CD4-positive, alpha-beta memory T cell (primary cell): ENCODE measurements at places on chromosomes 7 and 10. TPM values are rescaled to one million over a fixed set of nuclear protein-coding genes. Genes with fewer than 3 reads are reported as not detected.

The TRPV5 gene
- not detected for total RNA-seq

DNA sequence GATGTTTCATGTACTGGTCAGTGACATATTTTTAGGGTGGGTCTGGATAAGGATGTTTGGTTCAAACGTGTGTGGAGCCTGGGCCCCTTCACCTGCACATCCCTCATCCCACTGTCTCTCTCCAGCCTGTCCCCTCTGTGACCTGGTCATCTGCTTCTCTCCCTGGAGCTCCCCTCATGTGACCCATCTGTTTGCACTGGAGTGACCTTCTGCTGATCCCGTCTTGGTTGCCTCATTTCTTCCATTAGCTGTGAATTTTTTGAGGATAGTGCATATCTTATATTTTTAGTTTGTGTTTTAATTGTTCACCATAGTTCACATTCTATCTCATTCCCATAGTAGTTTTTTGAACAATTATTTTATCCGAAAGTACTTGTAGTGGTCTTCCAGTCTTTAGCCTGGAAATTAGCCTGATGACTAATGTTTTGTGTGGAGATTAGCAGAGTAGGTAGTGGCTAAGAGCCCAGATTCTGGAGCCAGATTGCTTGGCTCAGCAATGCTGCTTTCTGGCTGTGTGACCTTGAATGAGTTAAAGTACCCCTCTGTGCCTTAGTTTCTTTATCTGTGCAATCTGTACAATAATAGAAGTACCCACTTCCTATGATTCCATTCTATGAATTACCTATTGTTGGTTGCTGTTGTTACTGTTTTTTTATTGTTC lies 224.5 kb downstream of the LRMDA start:
- no peak for DNase-seq

The CUZD1 gene
- total RNA-seq, result 3.8 TPM

DNA sequence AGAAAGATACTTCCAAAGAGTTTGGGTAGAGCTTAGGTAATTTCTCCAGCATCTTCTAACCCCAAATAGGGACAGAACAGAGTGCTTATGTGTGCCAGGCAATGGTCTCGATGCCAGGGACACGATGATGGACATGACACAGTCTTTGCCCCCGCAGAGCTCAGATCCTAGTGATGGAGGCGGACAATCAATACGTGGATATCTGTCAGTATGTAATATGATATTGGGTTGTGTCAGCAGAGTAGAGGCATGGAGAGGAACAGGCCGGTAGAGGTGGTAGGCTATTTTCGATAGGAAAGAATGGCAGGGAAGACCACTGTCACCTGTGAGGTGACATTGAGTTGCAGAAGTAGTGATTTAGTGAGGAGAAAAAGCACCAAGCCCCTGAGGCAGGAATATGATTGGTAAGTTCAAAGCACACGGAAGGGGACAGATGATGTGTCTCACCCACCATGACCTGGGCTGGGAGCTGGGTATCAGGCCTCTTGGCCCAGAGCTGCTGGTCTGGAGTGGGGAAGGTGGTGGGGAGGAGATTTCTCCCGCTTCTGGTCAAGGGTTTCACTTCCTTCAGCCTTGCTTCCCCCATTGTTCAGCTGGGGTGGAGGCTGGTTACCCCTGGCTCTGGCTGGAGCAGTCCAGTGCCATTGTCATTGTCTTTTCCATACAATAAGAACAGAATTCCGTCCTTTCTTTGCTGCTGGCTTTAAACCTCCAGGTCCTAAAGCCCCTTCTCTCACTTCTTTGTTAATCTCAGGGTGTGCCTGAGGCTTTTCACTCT lies 36.0 kb upstream of the SRGN start:
- DNase-seq, result no peak

GRCh38 chr10:5976512-5977470 lies 552 bp downstream of the IL15RA start:
- DNase-seq, result peak; percentile 38

DNA sequence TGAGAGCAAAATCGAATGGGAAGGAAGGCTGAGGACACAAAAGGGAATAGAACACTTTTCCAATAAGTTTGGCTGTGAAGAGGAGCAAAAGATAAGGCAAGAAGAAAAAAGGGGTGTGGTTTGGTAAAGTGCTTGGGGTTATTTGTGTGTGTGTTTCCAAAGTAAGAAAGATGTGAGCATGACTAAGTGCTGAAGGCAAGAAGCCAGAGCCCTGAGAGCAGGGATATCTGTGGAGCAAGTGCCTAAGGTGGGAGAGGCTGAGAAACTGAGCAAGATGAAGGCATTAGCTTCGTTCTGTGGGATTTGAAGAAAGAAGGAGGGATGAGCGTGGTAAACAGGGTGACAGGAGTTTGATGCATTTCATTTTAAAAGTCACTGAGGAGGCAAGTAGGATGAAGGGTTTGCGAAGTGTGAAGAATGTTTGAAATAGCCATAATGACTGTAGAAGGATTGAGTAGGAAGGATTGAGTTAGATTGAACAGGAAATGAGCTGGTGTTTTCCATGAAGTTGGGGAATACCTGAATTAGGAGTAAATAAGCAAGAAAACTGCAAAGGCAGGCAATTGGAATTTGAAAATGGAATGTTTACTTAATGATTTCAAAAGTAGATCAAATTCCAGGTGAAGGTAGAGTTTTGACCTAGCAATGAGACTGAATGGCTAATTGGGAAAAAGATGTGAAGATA lies 19.9 kb upstream of the SP4 start:
- no peak for DNase-seq

DNA sequence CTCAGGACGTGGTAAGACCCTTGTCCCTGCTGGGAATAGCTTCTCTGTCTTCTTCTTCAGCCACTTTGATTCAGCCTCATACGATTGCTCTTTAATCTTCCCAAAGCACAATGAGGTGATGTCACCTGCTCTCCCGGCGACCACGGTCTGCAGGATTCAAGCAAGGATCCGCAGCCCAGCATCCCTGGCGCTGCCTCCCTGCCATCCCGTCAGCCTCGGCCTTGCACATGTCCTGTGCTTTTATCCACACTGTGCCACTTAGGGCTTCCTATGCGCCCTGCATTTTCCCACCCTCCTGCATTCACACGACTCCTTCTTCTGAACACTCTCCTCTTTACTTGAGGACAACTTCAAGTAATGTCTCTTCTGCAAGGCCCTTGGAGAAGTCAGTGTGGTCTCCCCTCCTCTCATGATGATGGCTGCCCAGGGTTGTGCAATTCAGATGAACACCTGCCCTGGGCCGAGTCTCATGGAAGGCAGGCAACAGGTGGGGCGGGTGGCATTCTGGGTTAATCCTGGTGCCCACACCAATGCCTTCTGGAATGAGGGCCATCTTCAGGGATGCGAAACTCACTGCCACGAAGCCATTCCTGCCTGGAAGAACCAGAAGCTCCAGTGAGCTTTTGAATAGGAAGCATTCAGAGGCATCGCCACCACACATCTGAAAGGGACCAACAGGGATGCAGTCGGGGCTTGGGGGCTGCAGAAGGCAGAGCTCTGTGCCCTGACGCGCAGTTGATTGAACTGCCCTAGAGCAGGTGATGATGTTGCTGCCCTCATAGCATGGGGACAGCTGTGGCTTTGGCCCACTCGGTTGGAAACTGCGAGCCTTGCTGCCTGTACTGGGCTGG lies 287.5 kb downstream of the GLRX3 start:
- no peak for DNase-seq

- no peak for DNase-seq
Measured at GRCh38 chr7:1144269-1144771, 15.7 kb downstream of the ZFAND2A start.
